ENCODE measurements at places on chromosomes 16 and 17.

GRCh38 chr16:67423611-67424260 is 7.2 kb upstream of the HSD11B2 start:
- peak; percentile 66 for DNase-seq

- no peak for DNase-seq
Observed at GRCh38 chr16:84555418-84556196, 51.1 kb upstream of the MEAK7 start.

GRCh38 chr17:4236456-4236855 is 27.3 kb downstream of the ANKFY1 start:
- DNase-seq, result no peak

DNA sequence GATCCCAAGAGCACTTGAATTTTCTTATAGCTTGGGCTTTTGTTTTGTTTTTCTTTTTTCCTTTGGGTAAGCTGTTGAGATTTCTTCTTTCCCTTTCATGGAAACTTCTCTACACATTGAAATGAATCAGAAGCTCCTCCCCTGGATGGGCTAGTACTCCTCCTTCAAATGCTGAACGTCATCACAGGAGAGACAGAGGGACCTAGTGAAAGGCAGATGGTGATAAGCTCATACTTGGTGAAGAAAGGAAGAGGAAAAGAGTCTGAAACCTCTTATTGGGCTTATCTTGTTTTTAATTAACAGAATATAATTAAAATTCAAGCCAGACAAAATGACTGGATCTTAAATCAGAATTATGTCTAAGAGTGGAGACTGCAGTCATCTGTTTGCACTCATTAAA is 147.3 kb downstream of the SNX11 start:
- no peak for DNase-seq

DNA sequence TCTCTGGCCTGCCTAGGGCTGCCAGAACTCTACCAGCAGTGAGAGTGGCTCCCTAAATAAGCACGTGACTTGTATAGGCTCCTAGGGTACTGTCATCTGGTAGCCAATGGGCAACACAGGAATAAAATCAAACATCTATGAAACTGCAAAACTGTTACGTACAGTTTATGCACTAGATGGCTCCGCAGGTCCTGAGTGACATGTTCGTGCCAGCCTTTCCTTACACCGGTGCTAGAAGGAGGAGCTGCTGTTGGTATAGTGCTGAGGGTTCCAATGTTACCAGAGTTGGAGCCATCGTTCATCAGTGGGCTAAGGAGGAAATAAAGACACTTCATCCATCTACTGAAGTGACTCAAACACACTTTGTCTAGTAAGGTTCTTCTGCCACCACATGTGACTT is 63.2 kb upstream of the TRAP1 start:
- no peak for DNase-seq

- no peak for DNase-seq
Observed at GRCh38 chr17:77779711-77780539, 178.6 kb upstream of the TNRC6C start.

DNA sequence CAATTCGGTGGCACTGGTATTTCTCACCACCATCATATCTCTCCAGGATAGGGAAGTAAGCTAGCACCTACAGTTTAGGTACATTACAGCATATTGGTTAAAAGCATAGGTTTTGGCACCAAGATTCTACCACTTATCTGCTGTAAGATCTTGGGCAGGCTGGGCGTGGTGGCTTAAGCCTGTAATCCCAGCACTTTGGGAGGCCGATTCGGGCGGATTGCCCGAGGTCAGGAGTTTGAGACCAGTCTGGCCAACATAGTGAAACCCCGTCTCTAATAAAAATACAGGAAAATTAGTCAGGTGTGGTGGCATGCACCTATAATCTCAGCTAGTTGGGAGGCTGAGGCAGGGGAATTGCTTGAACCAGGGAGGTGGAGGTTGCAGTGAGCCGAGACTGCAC is 51.4 kb downstream of the GPATCH8 start:
- no peak for DNase-seq

DNA sequence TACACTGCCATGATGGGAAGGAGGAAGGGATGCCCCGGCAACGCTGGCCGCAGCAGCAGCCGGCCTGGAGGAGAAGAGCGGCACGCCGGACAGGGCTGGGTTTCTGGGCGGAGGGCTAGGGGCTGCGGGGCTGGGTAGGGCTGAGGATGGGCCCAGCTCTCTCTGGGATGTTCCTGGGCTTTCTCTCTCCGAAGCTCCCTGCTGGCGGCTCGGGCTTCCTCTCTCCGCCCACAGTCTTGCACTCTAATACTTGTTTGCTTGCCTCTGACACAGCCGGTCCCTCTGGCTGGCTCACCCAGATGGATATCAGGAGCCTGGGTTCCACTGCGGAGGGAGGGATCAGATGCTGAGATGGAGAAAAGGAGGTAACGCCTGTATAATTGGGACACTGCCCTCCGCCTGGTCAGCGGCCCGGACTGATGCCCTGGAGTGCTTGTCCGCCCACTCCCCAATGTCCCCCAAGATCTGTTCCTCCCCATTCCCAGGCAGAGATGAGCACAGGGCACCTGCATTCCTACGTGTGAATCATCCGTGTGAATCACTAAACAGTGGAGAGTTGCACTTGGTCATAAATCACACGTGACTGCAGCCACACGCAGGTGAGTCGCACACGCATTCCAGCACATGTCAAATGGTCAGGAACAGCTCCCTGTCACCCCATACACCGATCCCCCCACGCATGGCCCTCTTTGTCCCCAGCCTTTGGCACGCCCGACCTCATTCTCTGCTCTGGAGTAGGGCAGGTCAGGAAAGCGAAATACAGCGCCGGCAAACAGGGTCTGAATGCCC is at the start of gene ALOXE3:
Gene ALOXE3, minus strand, starts transcription at position 535 of the 789 bp plus-strand sequence. Its CDS starts 524 bp downstream, at position 11.
- peak; percentile 42 for DNase-seq

DNA sequence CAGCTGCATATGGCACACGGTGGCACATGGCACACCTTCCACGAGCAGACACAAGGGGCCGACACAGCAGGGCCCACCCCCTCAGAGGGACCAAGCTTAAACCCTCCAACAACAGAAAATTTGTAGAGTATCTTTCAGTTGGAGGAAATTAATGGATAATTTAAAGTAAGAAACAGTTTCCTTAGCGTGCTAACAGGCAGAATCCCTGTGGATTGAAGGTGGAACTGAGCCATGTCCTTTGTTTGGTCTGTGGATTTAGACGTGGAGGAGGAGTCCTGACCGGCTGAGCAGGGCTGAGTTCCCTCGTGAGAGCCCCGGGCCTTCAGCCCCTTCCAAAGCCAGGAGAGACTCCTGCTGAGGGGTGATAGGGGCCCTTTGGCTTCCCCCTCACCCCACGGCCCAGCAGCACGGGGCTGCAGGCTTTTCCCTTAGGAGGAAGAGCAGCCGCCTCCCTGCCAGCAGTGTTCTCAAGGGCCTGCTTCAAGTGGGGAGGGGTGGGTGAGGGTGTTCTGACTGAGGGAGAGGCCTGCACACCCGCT is 1.4 kb upstream of the CYB561 start:
- DNase-seq, result no peak

Measured in WTC11 (cell line).